ENCODE measurements at places on chromosomes 3 and 15. TPM values are rescaled to one million over a fixed set of nuclear protein-coding genes. Genes with fewer than 3 reads are reported as not detected.

WDR72 gene
- total RNA-seq: not detected

BTLA gene
- not detected for total RNA-seq

ZDHHC19 gene
- not detected for total RNA-seq

SPSB4 gene
- total RNA-seq: under 0.01 TPM

SKOR1 gene
- under 0.01 TPM for total RNA-seq

SHQ1 gene
- 14.9 TPM for total RNA-seq

PCSK6 gene
- total RNA-seq: 42.7 TPM

LRRIQ4 gene
- not detected for total RNA-seq

FBXO40 gene
- total RNA-seq: not detected

PLA1A gene
- 11.9 TPM for total RNA-seq

DAZL gene
- not detected for total RNA-seq

IL17RD gene
- 0.38 TPM for total RNA-seq

RLBP1 gene
- not detected for total RNA-seq

HIGD2B gene
- not detected for total RNA-seq

CASR gene
- total RNA-seq: not detected

DZIP1L gene
- total RNA-seq: 1.7 TPM

ADGRG7 gene
- not detected for total RNA-seq

CCDC174 gene
- total RNA-seq: 6.4 TPM

CLRN1 gene
- total RNA-seq: not detected

TLR9 gene
- total RNA-seq: not detected

MELTF gene
- 1.9 TPM for total RNA-seq

GRK7 gene
- not detected for total RNA-seq

NRG4 gene
- not detected for total RNA-seq

HLTF gene
- 14.2 TPM for total RNA-seq

APBA2 gene
- 22.7 TPM for total RNA-seq

CLN6 gene
- total RNA-seq: 13.4 TPM

TMEM89 gene
- 0.13 TPM for total RNA-seq

CPEB1 gene
- total RNA-seq: not detected

CFAP161 gene
- 0.38 TPM for total RNA-seq

FOXL2NB gene
- not detected for total RNA-seq

PTH1R gene
- under 0.01 TPM for total RNA-seq

ALG1L2 gene
- total RNA-seq: not detected

CRABP1 gene
- total RNA-seq: not detected

PODXL2 gene
- total RNA-seq: 0.89 TPM

GNAT1 gene
- total RNA-seq: under 0.01 TPM

SCAANT1 gene
- not detected for total RNA-seq

NGLY1 gene
- 26.6 TPM for total RNA-seq

DLEC1 gene
- under 0.01 TPM for total RNA-seq

ROPN1 gene
- not detected for total RNA-seq

DPPA2 gene
- total RNA-seq: not detected

SEMA3G gene
- 23.0 TPM for total RNA-seq

MOBP gene
- not detected for total RNA-seq

CCDC39 gene
- total RNA-seq: under 0.01 TPM

P2RY12 gene
- total RNA-seq: not detected

CD96 gene
- total RNA-seq: not detected

SHC4 gene
- total RNA-seq: 0.51 TPM

SUSD5 gene
- 0.63 TPM for total RNA-seq
